AG04449 (cell line): ENCODE measurements at places on chromosomes 11 and 22.

GRCh38 chr11:43124272-43124935 is 187.4 kb upstream of the API5 start:
- no peak for DNase-seq

- DNase-seq, result peak; percentile 54
Measured at GRCh38 chr11:121613724-121614123, 161.0 kb upstream of the SORL1-AS1 start.

GRCh38 chr11:69232821-69233743 is 60.9 kb upstream of the MYEOV start:
- DNase-seq, result no peak

DNA sequence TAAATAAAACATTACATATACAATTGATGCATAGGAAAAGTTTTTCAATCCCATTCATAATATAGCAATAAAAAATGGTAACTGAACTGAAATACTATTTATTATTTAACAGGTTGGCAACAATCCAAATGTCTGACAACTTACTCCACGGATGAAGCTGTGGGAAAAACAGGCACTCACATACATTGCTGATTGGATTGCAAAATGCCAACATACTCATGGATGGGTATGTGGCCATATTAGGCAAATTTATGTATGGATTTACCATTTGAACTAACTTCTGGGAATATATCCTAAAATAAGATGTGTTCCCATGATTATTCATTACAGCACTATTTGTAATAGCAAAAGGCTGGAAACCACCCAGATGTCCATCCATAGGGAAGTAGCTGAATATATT is 3.2 kb upstream of the BIRC2 start:
- DNase-seq, result peak; percentile 70

- no peak for DNase-seq
Measured at GRCh38 chr11:92626624-92627023, 342.8 kb upstream of the MTNR1B start.

GRCh38 chr11:118656563-118657165 is 22.8 kb downstream of the TREH start:
- no peak for DNase-seq

DNA sequence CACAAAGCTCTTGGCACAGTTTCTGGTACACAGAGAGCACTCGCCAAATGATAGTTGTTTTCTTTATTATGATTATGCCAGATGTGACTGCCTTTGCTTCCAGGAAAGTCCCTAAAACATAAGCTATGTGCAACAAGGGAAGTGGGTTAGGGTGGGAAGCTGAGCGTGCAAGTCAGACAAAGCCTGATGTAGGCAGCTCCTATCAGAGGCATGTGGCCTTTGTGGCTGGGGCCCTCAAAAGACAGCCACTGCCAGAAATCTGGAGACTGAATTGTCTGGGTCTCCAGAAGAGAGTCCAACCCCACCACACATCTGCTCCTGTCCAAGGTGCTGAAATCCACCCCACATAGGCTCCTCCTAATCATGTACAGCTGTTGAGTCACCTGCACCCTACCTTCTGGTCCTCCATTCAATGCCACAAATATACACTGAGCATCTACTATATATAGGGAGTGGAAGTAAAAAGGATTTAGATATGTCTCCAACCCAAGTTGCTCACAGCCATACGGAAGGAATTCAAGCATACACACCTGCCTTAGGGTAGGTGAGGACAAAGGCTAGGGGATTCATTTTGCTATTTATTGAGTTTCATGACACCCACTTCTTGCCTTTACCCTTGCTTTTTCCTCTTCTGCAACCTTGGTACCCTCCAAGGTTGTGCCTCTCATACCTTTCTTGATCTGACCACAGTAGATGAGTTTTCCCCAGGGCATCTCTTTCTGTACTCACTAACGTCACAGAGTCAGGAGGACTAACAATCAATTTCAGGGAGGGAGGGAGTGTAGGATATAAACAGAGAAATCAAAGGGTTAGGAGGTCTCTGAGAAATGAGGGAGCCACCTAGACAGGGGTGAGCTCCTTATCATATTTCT is 12.4 kb downstream of the SEC14L3 start:
- DNase-seq, result no peak

- no peak for DNase-seq
Measured at GRCh38 chr22:49755631-49756001, 72.1 kb downstream of the BRD1 start.

GRCh38 chr11:72653649-72654048 is 20.6 kb downstream of the PDE2A start:
- no peak for DNase-seq

DNA sequence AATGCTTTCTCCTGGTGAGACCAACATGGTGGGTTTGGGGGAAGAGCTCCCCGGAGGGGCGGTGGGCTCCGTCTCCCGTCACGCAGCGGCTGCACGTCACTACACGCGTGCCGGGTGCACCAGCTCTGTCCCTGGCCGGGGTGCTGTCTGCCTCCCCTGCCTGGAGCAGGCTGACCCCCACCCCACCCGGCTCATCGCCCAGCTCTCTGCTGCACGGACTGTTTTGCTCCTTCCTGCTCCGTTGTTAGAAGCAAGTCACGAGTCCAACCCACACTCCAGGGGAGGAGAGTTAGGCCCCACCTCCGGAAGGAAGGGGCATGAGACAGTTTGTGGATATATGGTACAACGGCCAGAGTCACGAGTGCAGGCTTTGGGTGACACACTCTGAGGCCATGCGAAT is 364.9 kb downstream of the BRD1 start:
- DNase-seq, result no peak

- no peak for DNase-seq
Measured at GRCh38 chr11:68825571-68825970, 16.1 kb downstream of the CPT1A start.

- no peak for DNase-seq
Measured at GRCh38 chr11:11302565-11302964, 50.5 kb downstream of the CSNK2A3 start.

- DNase-seq, result no peak
Measured at GRCh38 chr11:13316528-13316961, 39.0 kb downstream of the BMAL1 start.

DNA sequence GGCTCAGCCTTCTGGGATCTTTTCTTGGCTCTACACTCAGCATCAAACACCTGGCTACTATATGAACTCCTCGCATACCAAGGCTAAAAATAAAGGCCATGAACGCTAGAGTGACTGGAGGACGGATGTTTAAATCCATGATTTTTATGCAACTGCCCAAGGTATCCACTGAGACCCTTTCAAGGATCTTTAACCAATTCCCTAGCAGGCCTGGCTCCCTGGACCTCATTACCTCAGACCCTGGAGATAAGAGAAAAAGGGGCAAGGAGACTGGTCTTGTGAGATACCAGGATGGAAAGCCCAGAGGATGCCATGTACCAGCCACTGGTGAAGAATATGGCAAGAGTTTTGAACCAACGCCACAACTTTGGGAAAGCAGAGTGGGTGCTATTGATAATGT is at the start of gene OR51G2:
OR51G2 (minus strand) TSS at position 101 of the 400 bp plus-strand sequence. CDS start 3,687 bp downstream, outside the sequence.
- DNase-seq, result no peak

GRCh38 chr11:18011633-18012032 is 1.2 kb downstream of the SERGEF start:
- DNase-seq, result no peak

- no peak for DNase-seq
Measured at GRCh38 chr11:66639066-66639813, 737 bp downstream of the RBM4 start.

DNA sequence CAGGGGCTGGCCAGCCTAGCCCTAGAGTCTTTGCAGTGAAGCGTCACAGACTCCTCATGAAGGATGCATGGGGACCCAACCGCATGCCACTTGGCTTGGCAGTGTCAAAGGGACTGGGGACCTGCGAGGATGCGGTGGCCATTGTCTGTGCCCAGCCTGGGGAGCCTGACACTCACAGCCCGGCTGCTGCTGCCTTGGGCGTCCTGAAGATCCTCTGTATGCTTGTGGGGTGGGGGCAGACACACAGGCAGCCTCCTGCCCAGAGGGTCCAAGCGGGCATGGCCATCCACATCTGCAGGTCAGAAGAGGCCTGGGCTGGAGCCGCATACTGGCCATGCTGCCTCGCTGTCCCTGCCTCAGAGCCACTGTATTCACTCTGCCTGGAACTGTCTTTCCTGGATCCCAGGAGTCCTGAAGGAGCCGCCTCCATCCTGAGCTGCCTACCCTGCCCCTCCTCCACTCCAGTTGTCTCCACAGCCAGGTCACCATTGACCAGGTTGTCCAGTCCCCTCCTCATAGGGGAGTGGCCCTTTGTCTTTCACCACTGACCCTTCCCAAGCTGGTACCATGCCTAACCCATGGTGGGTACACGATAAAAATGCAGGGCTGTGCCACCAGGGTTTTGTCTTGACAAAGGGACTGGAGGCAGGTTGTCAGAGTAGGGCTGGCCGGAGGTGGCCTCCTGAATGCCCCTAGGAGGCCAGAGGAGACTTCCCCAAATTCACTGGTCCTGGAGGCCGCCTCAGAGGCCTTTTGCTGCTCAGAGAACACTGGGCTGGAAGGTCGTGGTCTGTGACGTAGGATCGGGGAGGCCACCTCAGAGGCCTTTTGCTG is 107.0 kb downstream of the KCNQ1OT1 start:
- DNase-seq, result no peak

GRCh38 chr11:47943721-47944586 is 36.4 kb upstream of the PTPRJ start:
- DNase-seq, result no peak

- no peak for DNase-seq
Measured at GRCh38 chr11:132300283-132300682, 929.9 kb downstream of the NTM start.

DNA sequence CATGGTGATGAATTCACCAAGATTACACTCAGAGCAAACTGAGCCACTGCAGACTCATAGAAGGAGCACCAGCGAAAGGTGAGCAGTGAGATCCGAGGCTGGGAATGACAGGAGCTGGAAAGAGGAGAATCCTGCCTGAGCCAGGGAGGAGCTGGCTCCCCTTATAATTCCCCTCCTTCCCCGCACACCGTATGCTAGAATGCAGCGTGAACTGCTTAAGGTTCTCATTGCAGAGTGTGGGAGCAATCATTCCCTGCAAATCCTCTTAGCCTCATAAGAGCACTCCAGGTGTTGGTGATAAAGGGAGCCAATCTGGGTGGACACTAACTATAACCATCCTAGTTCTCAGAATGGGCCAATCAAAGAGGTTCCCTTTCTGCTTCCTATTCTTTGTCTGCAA is 127.6 kb upstream of the TEAD1 start:
- DNase-seq, result no peak

DNA sequence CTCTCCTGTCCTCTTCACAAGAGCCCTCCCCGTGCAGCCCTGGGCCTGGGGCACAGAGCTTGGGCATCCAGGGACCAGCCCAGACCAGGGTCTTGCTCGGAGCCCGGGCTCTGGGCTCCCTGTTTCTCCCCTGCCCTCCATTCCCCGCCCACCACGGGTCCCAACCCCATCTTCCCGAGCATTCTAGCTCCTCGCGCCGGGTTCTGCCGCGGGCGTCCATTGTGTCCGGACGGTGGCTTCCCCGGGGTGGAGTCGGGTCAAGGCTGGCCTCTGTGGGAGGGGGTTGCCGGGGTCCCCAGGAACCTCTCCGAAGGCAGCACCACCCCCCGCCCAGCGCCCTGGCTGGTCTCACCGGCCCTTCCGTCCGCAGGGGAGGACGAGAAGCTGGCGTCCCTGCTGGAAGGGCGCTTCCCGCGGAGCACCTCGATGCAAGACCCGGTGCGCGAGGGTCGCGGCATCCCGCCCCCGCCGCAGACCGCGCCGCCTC is 18.1 kb upstream of the ACR start:
- no peak for DNase-seq

GRCh38 chr11:20388096-20389055 is 860 bp downstream of the PRMT3 start:
- DNase-seq, result no peak

GRCh38 chr22:37604875-37605274 is 3.8 kb upstream of the GGA1 start:
- DNase-seq, result no peak

DNA sequence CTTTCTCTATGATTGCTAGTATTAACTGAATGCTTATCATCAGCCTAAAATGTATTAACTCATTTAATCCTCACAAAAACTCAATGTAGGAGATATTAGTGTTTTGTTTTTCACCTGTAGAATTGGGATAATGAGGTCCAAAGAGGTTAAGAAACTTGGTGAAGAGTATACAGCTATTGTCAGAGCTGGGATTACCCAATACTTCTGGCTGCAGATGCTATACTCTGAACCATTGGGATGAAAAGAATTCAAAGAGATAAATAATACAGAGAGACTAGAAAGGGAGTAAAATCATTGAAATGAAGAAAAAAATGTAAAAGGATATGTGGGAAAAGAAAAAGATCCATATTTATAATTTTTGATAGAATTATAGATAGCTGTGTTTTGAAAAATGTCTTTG is 137.1 kb downstream of the TRPC6 start:
- DNase-seq, result no peak

DNA sequence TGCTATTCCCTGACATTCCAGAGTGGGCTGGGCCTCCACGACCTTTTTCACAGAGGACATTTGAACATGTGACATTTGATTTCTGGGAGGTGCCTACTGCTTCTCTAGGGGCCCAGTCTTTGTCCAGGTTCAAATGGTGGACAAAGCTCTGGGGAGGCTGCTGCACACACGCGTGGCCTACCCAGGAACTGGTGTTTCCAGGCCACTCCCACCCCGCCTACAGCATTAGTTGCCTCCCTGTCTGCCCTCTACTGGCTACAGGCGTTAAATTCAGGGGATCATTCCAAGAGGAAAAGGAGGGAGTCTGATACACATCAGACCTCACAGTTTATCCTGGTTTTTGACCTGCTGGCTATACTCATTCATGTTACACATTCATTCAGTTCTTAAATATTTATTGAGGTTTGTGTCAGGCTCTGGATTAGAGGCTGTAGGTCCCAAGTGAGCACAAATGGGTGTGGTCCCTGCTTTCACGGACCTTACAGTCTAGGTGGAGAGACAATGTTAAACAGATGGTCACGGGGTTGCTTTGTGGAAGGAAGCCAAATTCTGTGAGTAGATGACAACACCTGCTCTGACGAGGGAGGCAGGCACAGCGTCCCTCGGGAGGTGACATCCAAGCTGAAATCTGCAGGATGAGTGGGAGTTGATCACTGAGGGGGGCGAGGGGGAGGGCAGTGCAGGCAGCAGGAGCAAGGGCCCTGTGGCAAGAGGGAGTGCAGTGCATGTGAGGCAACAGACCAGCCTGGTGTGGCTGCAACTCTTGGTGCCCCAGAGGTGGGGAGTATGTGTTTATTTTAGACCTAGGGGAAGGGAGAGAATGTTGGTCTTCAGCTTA is 11.8 kb downstream of the TUB start:
- no peak for DNase-seq

DNA sequence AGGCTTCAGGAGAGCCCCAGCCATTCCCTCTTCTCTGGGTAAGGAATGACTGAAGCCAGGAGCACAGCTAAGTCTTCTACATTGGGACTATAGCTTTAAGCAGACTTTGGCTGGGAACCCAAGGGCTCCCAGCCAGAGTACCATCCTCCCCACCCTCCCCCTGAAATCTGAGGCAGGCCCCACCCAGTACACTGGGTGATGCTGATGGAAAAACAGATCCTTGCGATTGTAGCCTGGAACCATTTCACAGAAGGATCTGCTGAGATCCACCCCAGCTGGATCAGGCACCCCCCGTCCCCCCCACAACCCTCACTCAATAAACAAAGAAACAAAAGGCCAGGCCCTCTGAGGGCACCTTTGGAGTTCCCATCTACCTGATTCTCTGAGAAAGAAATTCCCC is 39.8 kb downstream of the IL18BP start:
- DNase-seq, result no peak
